ENCODE measurements at places on chromosomes 16 and 17.

DNA sequence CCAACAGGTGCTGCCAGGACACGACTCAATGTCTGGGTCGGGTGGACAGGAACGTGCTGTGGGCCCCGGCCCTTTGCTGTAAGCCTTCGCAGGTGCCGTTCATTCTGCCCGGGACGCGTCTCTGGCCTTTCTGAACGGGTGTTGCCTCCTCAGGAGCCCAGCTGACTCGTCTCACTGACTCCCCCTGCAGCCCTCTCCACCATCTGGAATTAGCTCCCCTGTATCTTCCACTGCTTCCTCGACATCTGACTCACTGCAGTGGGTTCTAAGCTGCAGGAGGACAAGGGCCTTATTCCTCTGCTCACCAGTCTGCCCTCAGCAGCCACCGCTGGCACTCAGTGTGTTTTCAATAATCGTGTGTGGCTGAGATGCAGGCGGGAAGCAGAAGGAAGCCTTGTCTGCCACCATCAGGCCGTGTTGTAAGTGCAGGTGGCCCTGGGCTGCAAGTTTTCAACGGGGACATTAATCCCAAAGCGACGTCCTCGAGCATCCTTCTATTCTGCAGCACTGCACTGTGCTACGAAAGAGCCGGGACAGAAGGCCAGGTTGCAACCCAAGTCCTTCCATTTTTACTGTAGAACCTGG lies 256.2 kb downstream of the FOXL1 start:
- no peak for DNase-seq

- DNase-seq, result no peak
Observed at GRCh38 chr17:11719856-11720255, 121.6 kb downstream of the DNAH9 start.

DNA sequence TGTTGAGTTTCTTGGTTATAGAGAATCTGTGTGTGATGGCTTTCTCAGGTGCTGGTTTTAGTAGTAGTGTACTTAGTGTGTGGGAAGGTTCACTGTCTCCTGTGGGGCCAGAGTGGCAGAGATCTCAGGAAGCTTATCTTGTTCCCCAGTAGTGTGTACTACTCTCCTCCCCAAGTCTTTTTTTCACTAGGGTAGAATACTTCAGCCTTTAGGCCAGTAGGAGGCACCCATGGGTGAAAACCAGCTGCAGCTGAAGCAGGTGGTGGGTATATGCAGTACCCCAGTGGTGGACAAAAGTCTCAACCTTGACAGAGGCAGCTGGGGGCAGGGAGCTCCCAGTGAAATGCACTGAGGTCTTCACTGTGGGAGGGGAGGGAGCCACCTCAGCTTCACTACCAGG lies 109.9 kb downstream of the PHKB start:
- DNase-seq, result no peak

DNA sequence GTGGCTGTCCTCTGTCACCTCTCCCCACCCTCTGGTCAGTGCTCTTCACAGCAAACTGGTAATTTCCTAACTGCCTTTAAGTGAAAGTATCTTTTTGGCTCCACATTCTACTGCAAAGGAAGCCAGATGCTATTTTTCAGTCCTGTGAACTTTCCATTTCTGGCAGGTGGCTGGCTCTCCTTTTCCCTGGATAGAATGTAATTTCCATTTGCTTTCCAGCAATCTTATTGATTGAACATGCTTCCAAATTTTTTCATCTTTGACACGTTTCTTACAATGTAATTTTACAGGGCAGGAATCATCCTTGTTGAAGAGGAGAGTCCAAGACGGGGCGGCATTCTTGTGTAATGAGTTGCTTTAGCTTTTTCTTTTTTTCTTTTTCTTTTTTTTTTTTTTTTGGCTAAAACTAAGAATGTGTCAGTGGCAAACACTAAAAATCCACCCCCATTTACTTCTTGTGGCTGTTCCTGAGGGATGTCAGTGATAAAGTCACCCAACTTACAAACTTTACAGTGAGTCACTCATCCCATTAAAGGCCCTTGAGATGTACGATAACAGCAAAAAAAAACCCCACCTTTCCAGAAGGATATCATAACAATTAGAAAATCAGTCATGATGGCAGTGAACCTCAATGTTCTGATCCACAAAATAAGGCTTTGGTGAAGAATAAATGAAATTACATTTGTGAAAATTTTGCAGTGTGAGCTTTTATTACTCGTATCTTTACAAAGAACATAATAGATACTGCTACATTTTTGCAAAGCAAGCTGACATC lies 29.4 kb upstream of the PRKCA start:
- no peak for DNase-seq
